ENCODE measurements at places on chromosomes 13 and 19.

- DNase-seq, result no peak
Measured at GRCh38 chr13:94343243-94343585, 136.3 kb downstream of the DCT start.

GRCh38 chr13:27022571-27023311 lies 148.9 kb downstream of the USP12 start:
- DNase-seq, result peak; percentile 82

DNA sequence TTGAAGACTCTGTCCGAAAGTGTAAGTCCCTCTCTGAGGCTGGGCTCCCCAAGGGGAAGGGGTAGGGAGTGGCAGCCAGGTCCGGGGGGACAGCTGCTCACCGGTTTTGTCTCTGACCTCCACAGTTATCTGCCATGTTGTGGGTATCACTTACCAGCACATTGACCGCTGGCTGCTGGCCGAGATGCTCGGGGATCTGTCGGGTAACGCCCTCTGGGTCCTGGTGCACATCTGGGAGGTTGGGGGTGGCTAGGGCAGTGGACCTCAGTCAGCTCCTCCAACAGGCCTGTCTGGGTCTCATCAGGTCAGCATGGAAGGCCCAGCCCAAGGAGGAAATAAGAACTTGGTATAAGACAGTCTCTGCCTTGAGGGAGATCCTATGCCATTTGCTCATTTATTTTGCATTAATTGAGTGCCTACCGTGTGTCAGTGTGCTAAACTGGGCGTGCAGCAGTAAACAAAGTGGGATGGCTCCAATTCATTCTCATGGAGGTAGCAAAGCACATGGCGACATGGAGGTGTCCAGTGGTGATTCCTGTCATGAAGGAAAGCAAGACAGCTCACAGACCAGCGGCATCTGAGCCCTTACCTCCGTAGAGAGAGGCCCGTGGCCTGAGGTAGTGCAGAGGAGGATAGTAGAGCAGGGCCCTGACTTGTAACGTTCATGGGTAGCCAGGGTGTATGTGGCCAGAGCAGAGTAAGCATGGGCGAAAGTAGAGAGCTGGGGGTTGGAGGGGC lies 13.7 kb downstream of the EIF3K start:
- DNase-seq, result no peak

- no peak for DNase-seq
Measured at GRCh38 chr19:47735131-47735530, 10.2 kb upstream of the NOP53 start.

GRCh38 chr13:99572921-99573320 lies 71.6 kb downstream of the TM9SF2 start:
- DNase-seq, result peak; percentile 64

- peak; percentile 85 for DNase-seq
Measured at GRCh38 chr19:49808711-49809159, 4.4 kb downstream of the FUZ start.
